HuH-7.5 (cell line): ENCODE measurements at places on chromosomes 12 and 14.

- DNase-seq, result no peak
Measured at GRCh38 chr12:65496617-65497016, 218.1 kb downstream of the MSRB3 start.

- DNase-seq, result no peak
Measured at GRCh38 chr14:24399447-24399822, 632 bp downstream of the NYNRIN start.

GRCh38 chr12:47838286-47838931 is 18.7 kb upstream of the HDAC7 start:
- peak; percentile 69 for DNase-seq

GRCh38 chr14:20195911-20196310 is 5.2 kb downstream of the OR11G2 start:
- no peak for DNase-seq

GRCh38 chr14:69149461-69150244 is 3.3 kb downstream of the DCAF5 start:
- DNase-seq, result no peak

DNA sequence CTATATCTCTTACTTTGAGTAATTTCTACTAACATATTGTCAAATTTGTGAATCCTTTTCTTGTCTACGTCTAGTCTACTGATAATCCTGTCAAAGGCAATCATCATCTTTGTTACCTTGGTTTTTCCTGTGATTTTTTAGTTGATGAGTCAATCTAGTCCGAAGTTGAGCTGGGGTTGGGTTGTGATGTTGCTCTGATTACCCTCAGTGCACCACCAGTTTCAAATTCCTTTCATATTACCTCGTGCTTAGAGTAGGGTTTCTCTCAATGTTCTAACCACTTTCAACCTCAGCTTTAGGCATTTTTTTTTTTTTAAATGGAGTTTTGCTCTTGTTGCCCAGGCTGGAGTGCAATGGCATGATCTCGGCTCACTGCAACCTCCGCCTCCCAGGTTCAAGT is 186.8 kb downstream of the BTG1 start:
- DNase-seq, result no peak

DNA sequence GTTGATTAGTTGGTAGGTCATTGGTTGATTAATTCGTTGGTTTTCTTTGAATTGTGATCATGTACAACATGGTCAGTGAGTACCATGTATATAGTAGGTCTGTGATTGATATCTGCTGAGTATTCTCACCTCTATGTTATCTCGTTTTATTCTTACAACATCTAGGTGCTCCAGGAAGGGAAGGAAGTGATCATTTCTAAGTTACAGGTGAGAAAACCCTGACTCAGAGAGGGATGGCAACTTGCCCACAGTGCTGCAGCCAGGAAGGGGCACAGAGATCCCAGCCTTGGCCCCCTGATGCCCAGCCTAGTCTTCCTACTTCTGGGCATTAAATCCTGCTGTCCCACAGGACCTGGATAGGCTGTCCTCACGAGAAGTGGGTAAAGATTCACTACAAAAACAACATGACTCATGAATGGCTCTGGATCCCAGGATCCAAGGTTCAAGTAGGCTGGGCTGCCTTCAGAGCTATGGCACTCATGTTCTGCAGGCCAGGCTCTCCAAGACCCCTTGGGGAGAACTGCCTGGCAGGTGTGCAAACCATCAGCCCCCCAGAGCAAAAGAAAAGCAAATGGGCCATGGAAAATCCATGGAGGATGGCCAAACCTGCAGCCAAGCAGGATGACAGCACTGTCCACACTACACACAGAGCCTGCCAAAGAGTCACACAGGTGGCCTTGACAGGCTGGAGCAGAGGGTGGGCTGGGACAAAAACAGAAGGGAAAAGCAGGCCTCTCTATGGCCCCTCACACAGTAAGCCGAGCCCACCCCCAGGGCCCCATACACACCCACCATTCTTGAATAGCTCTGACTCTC is 146.2 kb downstream of the BCL11B start:
- no peak for DNase-seq

DNA sequence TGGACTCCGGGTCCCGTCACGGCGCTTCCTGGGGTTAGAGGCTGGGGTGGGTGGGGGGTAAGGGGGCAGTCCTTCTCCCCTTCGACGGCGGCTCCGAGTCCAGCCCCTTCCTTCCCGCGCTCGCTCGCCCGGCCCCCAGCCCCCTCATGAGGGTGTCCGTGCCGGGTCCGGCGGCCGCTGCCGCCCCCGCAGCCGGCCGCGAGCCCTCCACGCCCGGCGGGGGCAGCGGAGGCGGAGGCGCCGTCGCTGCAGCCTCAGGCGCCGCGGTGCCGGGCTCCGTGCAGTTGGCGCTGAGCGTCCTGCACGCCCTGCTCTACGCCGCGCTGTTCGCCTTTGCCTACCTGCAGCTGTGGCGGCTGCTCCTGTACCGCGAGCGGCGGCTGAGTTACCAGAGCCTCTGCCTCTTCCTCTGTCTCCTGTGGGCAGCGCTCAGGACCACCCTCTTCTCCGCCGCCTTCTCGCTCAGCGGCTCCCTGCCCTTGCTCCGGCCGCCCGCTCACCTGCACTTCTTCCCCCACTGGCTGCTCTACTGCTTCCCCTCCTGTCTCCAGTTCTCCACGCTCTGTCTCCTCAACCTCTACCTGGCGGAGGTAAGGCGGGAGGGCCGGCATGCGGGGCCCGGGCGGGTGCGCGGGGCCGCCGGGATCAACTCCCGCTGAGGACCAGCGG is 500 bp downstream of the GPR137C start:
- peak; percentile 9 for DNase-seq
